ENCODE measurements at places on chromosomes 4 and X.

GRCh38 chr4:76658231-76659102, 223.4 kb downstream of the SHROOM3 start:
- peak; percentile 7 for DNase-seq

- DNase-seq = no peak
Measured at GRCh38 chr4:146159384-146160058, 16.0 kb upstream of the LSM6 start.

DNA sequence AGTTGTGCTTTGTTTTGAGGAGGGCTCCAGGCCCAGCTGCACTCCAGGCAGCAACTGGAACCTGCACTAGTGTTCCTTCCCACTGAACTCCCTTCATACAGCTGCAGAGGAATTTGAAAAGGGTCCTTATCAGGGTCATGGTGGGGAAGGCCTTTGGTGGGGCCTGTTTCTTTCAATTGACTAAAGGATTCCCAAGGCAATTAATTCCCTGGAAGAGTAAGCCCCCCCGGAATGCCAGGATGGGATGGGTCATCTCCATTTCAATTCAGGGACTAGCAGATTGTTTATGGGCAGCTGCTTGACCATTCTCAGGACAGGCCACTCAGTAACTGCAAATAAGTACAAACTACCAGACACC, 45.3 kb downstream of the TSC22D3 start:
- no peak for DNase-seq

- no peak for DNase-seq
Measured at GRCh38 chr4:176953021-176953420, 160.3 kb upstream of the VEGFC start.

- no peak for DNase-seq
Measured at GRCh38 chr4:80420638-80421037, 85.1 kb downstream of the CFAP299 start.

DNA sequence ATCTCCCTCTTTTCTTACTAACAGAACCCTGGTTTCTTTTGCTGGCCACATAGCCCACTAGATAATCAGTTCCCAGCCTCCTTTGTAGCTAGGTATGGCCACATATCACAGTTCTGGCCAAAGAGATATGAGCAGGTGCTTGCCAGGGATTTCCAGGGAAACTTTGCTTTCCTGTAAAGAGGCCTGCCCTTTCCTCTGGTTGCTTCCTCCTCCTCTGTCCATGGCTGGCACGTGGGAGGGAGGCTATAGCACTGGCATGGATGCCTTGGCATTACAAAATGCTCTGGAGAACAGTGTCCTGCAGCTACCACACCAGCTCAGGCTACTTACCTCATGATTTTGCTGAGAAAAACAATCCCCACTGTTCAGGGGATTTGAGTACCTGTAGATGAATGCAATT, 27.5 kb downstream of the RAB33B start:
- DNase-seq = no peak

- DNase-seq = no peak
Measured at GRCh38 chr4:38957261-38957815, 74.9 kb downstream of the TMEM156 start.

GRCh38 chr4:25123236-25123635, 37.0 kb downstream of the SEPSECS start:
- DNase-seq = no peak

DNA sequence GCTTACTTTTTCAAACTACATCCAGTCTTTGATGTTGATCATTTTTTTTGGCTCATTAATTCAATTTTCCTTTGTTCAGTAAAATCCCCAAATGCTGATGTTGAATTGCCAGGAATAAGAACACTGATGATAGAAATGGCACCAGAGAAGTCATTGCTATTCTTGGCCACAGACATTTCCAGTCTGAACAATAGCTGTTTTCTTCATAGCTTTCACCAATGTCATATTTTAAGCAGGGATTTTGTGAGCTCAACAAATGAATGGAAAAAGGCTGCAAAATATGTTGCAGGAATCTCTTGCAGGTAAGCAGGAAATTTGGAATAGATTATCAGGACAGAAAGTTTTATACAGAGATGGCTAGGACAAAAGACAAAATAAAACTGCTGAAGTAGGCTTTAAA, 40.5 kb upstream of the GLRB start:
- DNase-seq = no peak

DNA sequence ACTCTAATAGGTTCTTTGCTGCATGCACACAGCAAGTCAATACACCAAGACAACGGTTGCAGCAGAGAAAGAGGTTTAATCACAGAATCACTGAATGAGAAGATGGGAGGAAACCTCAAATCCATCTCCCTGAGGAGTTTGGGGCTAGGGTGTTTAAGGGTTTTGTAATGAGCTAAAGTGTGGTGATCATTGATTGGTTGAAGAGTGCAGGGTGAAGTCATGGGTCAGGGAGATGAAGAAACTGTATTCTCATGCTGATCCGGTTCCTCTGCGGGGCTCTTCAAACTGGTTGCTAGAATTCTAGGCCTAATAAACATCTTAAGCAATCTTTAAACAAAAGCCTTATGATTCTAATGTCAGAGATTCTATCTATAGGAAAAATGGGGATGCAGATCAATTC, 432.5 kb upstream of the FAM47C start:
- DNase-seq = no peak

DNA sequence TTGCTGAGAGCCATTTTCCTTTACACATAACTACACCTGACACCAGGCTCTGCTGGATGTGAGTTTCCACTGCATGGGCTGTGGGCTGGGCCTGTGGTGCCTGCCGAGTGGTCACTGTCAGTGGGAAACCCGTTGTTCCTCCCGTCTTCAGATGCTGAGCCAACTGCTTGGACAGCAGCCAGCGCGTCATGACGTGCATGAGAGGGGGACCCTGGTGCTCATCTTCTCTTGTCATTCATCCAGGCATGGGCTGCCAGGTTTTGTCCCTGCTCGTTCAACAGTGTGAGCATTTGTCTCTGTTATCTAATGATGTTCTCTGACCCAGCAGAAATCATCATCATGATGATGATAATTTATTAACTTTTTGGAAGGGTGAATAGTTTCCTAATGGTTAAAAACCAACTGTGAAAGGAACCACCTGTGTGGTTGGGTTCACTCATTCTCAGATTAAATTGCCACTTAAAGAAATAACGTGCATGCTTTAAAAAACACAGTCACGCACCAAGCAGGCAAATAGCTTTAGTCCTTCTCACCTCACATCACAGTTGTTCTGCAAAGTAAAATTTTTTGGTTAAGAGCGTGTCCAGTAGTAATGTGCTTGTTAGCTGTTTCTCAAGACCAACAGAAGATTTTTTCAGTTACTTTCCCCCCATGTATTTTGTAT, 19.9 kb upstream of the CLDN34 start:
- DNase-seq = no peak

- no peak for DNase-seq
Measured at GRCh38 chrX:12241026-12241425, 102.8 kb downstream of the FRMPD4 start.

DNA sequence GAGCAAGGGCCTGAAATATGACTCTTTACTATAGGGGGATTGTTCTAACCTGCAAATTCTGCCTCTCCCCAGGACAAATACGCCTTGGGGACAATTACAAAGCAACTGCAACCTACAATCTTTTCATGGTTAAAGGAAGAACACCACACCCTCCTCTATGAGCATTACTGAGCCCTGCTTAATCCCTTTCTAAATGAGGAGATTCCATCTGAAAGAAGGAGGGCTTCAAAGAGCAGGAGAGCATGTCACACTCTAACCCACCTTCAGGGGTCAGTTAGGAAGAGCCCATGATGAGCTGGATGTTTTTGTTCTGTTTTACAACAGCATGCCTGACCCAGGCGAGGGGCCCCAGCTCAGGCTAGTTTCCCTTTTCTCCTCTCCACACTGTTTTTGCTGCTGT, 134.0 kb upstream of the ANXA3 start:
- DNase-seq = no peak

DNA sequence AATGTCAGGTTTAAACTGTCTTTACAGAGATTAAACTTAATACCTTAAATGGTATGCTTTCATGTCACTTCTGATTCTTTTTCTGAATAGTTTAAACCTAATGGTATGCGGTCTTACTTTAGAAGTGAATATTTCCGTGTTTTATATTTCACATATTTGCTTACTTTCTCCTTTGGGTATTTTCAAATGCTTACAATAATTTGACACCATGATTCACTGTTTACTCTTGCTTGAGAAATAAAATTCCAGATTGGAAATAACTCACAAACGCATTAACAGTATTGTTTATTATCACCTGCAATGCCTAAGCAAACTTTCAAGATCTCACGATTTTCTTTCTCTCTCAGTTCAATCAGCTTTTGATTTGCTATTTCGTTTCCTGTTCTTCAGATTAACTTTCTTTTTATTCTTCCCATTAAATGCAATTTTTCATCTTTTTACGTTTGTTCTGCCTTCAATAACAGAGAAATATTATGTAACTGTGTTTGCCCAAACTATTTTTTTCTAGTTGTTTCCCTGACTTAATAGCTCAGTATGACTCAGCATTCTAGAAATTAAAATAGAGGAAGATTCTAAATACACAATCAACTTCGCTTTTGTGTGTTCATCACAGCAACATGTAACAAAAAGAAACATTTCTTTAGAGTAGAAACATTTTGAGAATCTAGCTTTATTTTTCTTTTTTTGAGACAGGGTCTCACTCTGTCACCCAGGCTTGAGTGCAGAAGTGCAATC, 955.5 kb upstream of the PRKX start:
- DNase-seq = no peak

GRCh38 chrX:79162076-79162475, 17.6 kb downstream of the GPR174 start:
- DNase-seq = no peak

- DNase-seq = no peak
Measured at GRCh38 chrX:1341545-1342184, 5.1 kb downstream of the IL3RA start.

- peak; percentile 35 for DNase-seq
Measured at GRCh38 chrX:100654261-100654660, 10.3 kb downstream of the SRPX2 start.

DNA sequence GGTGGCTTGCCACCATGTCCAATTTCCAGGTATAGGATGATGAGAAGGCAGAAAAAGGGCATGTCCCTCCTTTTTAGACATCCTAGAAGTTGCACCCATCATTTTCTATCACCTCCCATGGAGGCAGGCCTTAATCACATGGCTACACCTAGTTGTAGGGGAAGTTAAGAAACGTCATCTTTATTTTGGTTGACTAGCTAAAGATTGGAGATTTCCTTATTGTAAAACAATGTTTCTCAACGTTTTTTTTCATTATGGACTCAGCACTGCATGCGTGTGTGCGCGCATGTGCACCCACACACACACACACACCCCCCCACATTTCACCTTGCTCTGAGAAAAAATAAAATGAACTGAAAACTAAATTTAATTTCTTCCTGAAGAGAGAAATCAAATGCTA, 2.0 kb upstream of the CXCL9 start:
- DNase-seq = no peak

DNA sequence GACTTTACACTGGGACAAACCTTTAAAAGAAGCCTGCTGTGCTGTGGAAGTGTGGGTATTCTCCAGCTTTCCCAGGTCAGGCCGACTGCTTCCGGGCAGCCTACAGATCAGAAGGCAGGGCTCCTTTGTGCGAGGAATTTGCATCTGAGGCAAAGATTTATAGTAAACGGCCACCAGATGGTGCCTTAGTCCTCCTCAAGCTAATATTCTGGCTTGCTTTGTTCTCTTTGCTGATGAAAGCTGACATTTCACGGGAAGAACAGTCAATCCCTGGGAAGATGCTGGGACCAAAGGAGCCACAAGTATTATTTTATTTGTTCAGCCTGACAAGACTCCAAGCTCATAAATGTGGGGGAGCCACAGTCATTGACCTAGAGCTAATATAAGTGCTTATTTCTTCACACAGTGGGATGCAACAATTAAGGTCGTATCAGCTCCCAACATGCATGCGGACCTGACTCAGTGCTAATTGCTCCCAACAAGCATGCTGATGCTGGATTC, 120.7 kb upstream of the TRIM2 start:
- DNase-seq = peak; percentile 74

DNA sequence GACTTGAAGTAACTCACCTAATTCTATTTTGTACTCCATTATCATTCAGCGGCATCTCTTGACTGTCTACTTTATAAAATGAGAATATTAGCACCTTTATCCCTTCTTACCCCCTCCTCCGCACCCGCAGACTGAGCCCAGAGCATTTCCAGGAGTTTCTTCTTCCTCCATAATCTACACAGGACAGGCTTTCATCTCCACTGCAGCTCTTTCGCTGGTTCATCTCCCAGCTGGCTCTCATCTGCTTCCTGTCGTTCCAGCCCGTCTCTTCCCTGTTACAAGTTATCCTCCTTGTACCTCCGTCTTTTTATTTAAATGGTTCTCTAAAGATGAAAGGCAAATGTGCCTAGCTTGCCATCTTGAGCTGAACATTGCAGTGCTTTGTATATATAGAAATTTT, 39.8 kb downstream of the GALNT7 start:
- no peak for DNase-seq

DNA sequence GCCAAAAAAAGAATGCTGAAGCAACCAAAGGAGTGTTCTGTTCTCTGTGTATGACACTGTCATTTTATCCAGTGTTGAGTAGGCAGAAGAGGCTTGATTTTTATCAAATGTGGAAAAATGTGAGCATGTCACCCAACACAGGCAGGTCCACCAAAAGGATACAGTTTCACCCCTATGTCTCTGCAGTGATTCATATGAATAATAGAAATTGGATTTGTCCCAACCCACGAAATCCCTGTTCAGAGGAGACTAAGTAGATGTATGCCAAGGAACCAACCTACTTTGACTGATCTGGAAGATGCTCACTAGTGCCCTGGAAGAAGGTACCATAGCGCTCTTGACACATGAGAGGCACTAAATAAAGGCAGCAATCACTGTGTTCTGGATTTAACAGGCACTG, 72.5 kb downstream of the FGF13 start:
- no peak for DNase-seq

GRCh38 chrX:150871341-150871811, 27.1 kb downstream of the CD99L2 start:
- no peak for DNase-seq

DNA sequence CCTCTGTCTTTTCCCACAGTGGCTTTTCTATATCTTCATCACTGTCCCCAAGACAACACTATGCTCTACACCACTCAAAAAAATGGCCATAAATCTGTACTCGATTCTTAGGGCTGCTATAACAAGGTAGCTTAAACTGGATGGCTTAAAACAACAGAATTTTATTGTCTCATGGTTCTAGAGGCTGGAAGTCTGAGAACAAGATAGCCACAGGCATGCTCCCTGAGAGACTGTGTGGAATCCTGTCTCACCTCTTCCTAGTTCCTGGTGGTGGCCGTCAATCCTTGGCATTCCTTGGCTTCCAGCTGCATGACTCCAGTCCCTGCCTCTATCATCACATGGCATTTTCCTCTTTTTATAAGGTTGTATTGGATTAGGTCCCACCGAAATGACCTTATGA, 70.7 kb upstream of the DCLK2 start:
- DNase-seq = peak; percentile 30

DNA sequence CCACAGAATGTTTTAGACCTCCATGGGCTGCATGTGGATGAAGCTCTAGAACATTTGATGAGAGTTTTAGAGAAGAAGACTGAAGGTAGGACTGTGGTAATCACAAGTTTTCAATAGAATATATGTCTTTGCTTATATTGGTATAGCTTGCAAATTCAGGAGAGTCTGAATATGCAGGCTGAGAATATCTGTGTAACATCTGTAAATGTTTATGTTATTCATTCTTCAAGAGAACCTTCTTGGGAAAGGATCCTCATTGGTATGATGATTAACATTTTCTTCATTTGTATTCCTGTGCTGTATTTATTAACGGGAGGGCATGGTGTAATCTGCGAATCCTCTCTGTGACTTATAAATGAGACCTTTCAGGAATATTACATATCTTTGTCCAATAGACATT, 52.1 kb upstream of the RHOH start:
- no peak for DNase-seq

GRCh38 chr4:94407846-94408245, 43.9 kb upstream of the PDLIM5 start:
- no peak for DNase-seq

Measured in ACHN (cell line).